Astrocyte of the hippocampus (primary cell): ENCODE measurements at places on chromosomes 13 and 19.

DNA sequence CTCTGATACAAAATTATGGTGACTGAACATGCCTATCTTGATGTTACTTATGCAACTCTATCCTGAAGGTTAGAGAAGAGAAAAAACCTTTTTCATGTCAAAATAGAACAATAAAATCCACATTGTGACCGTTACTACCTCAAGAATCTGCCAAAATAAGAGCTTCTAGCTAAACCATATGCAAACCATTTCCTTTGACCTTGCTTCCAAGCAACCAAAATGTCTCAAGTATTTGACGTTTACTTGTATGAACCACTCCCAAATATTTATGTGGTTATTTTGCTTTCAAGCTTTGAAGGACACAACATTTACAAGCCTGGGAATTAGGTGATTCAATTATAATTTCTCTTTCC, 13.9 kb downstream of the FOXO1 start:
- DNase-seq: no peak

- DNase-seq: no peak
Measured at GRCh38 chr19:52622261-52622660, 15.9 kb downstream of the ZNF83 start.

DNA sequence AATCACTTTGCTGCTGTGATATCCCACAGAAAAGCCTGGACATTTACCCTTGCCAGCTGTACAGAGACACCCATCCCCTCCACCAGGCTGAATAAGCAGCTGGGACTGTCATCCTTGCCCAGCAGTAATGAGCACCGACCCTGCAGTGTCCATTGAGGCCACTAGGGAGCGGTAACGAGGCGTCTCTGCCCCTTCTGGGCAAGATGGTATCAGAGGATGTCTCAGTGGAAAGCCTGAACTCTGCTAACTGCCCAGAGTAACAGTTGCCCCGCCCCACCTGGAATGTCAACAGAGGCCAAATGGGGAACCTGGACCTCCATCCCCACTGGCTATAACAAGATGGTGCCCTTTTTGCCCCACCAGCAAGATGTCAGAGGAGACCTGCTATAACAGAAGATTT, 22.8 kb upstream of the CEACAM20 start:
- DNase-seq: peak; percentile 30

DNA sequence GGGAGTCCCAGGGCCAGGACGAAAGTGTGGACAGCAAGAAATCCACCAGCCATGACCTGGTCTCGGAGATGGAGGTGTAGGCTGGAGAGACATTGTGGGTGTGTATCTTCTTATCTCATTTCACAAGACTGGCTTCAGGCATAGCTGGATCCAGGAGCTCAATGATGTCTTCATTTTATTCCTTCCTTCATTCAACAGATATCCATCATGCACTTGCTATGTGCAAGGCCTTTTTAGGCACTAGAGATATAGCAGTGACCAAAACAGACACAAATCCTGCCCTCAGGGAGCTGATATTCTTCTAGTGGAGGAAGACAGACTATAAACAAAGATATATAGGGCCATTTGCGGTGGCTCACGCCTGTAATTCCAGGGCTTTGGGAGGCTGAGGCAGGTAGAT, 7.4 kb upstream of the DHX34 start:
- no peak for DNase-seq

DNA sequence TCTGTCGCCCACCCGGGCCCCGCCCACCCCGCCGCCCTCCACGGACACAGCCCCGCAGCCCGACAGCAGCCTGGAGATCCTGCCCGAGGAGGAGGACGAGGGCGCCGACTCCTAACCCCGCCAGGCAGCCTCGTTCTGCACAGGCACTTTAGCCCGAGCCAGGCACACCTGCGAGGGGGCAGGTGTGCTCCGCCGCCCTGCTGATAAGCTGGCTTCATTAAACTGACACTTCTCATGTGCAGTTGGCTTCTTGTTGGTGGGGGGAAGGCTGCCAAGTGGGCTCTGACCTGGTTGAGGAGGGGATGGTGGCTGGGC, 8.2 kb downstream of the IL4I1 start:
- no peak for DNase-seq

GRCh38 chr19:7787141-7787540, 24.1 kb downstream of the CLEC4M start:
- DNase-seq: no peak

- no peak for DNase-seq
Measured at GRCh38 chr19:19964416-19964815, 63.7 kb downstream of the ZNF93 start.

DNA sequence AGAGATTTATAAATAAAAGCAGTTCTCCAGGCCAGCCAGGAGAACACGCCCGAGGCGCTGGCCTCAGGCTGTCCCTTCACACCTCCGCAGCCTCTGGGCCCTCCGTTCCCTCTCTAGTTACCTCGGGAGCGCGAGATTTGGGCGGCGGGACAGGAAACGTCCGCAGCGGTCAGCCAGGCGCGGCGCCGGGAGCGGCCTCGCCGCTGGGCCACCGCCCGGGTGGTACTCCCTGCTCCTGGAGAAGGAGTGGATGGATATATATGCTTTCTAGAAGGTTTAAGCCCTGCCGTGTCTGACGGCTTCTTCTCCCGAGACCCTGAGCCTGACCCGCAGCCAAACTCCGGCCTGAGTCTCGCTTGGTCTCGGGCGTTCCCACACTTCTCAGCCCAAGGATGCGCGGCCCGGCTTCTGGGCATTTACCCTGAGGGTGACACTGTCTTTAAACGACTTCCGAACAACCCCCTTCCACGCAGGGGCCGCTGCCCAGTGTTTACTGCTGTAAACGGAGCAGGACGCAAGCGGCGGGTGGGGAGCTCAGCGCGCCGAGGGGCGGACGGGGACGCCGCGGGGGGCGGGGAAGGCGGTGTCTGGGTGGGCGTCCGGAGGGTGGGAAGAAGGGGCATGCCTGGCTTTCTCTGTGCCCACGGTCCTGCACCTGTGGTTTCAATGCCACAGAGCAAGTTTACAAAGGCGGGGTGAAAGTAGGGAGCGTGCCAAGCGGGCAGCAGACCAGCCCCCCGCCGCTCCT, 2.0 kb upstream of the ZIC2 start:
- peak; percentile 75 for DNase-seq

GRCh38 chr19:55486043-55486970, 1.3 kb downstream of the NAT14 start:
- no peak for DNase-seq

DNA sequence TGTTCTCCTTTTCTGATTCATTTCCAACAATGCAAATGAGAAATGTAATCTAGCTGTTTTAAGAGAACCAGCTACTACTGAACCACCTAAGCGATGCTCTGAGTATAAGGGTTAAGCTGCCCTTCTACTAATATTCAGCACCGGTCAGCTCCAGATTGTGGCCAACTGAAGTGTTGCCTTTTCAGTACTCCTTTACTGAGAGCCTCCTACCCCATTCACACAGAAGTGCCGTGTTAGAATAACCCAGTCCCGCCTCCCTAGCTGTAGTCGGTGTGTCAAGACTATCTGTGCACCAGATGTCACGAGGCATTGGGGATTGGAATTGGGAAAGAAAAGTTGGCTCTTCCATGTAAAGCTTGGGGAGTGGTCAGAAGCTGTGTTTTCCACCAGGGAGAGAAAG, 45.4 kb downstream of the FAM124A start:
- no peak for DNase-seq

GRCh38 chr13:69585656-69586055, 522.0 kb upstream of the ATXN8OS start:
- DNase-seq: no peak

- DNase-seq: peak; percentile 52
Measured at GRCh38 chr13:75787249-75787928, 151.3 kb downstream of the LMO7 start.

DNA sequence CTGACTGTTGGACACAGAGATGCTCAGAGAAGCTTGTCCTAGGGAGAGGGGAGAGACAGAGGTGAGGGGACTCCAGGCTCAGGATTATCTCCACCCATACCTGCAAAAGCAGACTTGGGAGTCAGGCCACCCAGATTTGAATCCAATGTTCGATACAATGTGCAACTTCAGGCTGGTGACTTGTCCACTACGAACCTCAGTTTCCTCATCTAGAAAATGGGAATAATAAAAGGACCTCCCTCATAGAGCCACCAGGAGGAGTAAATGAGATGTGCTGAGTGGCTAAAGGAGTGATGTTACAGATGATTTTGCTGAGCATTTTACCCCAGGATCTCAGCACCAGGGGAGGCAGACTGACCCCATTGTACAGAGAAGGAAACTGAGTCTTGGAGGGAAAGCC, 25.0 kb downstream of the PRKD2 start:
- DNase-seq: no peak

DNA sequence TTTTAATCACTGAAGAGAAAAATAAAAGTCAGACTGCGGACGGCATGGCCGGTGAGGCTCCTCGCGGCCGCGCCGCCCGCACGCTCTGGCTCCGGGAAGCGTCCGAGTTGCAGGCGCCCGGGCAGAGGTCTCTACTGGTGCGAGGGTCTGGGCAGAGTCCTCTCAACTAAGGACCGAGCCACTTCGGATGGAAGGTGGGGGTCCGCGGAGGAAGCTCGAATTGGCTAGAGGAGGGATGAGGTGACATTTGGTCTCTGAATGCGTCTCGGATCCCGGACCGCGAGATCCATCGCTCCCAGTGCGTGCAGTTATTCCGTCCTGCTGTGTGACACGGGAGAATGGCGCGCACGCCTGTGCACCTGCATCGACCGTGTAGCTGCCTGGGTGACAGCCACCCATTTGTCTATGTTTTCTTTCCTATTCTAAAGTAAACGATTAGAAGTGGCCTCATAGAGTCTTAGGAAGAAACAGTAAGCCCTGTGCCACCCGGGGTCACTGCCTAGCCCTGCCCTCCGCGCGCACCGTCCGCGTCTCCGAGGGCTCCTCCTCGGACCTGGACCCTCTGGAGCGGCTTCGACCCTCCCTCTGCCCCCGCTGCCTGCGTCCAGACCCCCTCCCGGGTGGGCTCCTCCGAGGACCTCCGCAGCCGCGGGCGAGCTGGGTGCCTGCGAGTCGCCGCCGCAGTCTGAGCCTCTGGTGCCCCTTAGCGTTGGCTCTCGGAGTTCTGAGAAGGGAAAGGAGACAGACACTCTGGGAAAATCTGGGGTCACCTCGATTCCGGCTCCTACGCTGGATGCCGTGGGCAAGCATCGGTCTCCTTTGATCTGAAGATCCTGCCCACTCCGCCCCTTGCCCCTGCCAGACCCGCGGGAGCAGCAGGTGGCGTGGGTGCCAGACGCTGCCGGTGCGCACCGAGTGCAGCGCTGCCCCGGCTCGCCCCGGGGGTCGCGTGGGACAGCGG, 347.4 kb downstream of the LIG4 start:
- DNase-seq: peak; percentile 81

- no peak for DNase-seq
Measured at GRCh38 chr13:35129500-35129899, 187.4 kb downstream of the NBEA start.
